ENCODE measurements at places on chromosomes 1 and 21.

DNA sequence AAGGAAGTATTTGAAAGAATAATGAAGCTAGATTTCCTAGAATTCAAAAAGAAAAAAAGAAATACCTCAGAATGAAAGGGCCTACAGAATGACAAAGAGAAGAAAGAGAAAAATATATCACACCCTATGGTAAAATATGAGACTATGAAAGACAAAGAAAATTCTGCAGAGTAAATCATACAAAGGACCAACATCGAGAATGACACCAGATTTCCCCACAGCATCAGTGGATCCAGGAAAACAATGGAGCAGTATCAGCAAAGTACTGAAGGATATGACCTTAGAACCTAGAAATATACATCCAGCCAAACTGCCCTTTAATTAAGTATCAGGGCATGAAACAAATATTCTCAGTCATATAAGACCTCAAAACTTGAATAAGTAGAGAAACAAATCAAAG lies 21.2 kb upstream of the IFNAR2 start:
- DNase-seq = no peak

GRCh38 chr1:74237787-74238186 lies 2.6 kb downstream of the TNNI3K start:
- DNase-seq = no peak

GRCh38 chr1:234127026-234127671 lies 222.7 kb downstream of the SLC35F3 start:
- no peak for DNase-seq

- no peak for DNase-seq
These were observed 101.6 kb downstream of the TLR5 start for GRCh38 chr1:223041481-223041880.

DNA sequence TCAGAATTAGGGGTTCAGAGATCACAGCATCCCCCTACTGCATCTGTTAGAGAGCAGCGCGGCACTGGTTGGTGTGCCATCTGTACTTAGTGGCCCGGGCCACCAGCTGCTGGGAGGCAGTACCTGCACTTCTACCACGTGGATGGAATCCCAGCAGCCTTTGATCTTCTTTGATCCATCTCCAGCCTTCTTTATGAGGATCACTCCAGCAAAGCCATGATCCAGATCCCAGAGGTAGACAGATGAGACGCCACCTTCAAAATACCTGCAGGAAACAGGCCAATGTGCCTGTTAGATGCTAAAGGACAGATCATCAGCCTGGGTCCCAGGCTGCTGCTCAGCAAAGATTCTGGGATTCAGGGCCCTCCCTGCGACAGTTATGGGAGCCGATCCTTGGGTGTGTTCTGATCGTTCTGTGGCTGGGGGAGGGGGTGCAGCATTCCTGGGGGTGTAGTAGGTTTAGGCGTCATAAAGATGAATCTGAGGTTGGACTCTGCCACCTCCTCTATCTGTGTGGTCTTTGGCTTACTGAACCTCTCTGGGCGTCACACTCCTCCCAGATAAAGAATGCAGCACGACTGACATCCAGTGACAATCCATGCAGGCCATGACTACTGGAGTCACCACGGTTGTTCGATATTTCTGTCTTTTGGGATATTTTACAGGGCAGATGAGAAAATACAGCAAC lies 45.3 kb downstream of the SLC66A1 start:
- DNase-seq = no peak

GRCh38 chr21:23217597-23217996 lies 2219.4 kb downstream of the NCAM2 start:
- no peak for DNase-seq

GRCh38 chr1:54012008-54012325 lies 6.0 kb downstream of the LDLRAD1 start:
- DNase-seq = no peak

- DNase-seq = no peak
These were observed 1512.0 kb upstream of the PRMT6 start for GRCh38 chr1:105544475-105544874.

DNA sequence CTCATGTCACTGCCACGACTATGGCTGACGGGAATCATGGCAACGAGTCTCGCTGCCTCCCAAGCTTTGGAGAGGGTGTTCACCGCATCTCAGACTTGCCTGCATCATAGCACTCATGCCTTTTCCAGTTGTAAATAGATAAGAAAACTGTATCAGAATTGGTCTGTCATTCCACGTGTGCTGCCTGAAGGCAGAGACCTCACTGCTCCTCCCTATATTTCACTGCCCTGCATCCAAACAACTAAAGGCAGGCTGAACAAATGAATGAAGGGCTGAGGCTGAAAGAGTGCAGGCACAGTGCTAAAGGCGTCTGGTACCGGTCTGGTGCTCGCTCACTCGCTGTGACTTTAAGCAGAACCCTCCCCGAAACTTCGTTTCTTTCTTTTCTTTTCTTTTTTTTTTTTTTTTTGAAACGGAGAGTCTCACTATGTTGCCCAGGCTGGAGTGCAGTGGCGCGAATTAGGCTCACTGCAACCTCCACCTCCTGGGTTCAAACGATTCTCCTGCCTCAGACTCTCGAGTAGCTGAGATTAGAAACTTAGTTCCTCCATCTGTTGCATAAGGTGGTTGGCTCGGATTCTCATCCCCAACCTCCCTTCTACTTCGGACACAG lies 542 bp downstream of the EIF2B3 start:
- DNase-seq = no peak

DNA sequence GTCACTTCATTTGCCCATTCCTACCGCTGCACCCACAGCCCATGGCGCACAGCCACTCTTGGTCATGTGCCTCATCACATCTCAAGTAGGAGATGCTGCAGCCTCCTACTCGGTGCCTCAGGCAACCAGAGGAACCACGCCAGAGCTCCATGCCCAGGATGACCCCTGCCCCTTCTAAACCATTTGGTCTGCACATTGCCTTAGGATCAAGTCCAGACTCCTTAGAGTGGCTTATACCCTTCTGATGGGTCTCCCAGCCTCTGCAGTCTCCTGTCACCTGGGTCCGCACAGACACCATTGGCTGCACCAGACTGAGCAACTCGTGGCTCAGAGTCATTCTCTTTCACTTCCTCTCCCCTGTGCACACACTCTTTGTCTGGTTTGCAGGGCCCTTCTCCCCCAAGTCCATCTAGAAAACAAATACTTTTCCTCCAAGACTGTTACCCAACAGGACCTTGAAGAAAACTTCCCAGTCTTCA lies 2.2 kb upstream of the ADORA3 start:
- peak; percentile 73 for DNase-seq

DNA sequence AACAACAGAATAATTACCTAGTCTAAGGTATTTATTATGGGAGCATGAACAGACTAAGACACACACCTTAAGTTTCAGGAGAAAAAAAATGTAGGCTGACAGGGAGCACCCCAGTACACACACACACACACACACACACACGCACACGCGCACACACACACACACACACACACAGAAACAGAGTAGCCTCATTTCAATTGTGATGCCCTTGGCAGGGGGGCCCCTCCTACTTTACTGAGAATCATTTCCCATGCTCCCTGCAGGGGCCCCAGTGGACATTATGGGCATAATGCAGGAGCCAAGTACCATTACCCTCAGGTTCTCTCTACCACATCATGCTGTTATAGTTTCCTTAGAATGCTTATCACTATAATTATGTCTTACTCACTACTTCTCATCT lies 104.9 kb downstream of the CDC7 start:
- DNase-seq = no peak

GRCh38 chr1:184888505-184888904 lies 85.8 kb downstream of the NIBAN1 start:
- no peak for DNase-seq

DNA sequence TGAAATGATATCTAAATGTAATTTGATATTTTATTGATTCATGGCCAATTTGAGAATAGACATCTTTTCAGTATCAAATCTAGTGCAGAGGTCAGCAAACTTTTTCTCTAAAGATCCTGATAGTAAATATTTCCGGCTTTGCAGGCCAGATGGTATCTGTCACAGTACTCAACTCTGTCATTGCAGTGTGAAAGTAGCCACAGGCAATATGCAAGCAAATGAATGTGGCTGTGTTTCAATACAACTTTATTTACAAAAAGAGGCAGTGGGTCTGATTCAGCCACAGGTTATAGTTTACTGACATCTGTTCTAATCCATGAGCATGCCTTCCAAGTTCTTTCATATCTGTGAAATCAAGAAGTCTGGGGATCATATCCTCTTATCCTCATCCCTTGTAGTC lies 221.2 kb downstream of the PRDM2 start:
- no peak for DNase-seq

GRCh38 chr1:229114850-229115365 lies 156.0 kb upstream of the RAB4A start:
- no peak for DNase-seq

GRCh38 chr1:31259746-31260145 lies 20.1 kb upstream of the NKAIN1 start:
- no peak for DNase-seq

DNA sequence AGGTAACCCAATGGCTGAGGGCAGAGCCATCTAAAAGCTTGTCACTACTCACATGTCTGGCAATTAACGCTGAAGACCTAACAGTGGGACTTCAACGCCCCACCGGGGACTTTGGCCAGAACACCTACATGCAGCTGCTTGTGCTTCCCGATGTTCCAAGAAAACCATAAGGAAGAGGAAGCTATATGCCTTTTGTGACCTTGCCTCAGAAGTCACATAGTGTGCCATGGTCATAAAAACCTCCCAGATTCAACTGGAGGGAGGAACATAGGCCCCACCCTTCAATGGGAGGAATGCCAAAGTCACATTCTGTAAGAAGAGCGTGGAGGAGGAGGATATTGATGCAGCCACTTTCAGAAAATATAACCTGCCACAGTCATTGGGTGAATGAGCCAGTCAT lies 147.8 kb upstream of the MAGI3 start:
- DNase-seq = no peak

DNA sequence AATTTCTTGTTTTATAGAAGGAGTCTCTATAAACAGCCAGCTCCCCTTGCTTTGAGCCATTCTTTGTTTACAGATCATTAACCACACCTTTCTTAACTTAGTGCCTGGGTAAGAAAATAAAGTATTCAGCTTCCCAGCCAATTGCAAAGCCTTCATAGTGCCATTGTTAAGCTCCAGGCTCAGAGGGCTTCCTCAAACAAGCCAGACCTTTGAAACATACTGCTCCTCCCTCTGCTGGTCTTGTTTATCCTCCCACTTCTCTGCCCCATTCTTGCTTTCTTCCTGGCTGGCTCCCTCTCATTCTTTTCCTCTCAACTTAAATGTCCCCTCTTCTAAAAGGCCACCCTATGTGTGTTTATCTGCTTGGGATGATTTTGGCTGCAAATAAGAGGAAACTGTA lies 319.4 kb upstream of the ST6GALNAC5 start:
- no peak for DNase-seq

DNA sequence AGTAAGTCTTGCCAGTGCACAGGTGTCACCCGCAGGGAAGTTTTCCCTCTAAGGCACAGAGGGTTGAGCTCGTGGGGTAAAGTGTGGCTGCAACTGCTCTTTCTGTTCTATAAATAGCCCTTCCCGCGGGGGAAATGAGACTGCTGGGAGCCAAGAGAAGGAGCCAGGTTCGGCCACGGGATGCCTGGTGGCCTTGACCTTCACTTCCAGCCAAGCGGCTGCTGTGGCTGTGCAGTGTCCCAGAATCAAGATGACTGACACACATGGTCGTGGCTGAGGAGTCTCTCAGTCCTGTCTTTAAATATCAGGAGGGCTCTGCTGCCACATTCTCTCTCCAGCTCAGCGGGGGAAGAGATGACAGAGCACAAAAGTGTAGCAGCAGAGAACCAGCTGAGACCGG lies 154.1 kb upstream of the VAMP3 start:
- no peak for DNase-seq

GRCh38 chr1:204992201-204992997 lies 50.6 kb upstream of the CNTN2 start:
- DNase-seq = peak; percentile 53
